ENCODE measurements at places on chromosomes 12 and 14.

- no peak for DNase-seq
These were observed 176.0 kb upstream of the PLEKHA5 start for GRCh38 chr12:18953505-18953904.

GRCh38 chr12:62103748-62104147 lies 156.5 kb upstream of the USP15 start:
- DNase-seq, result no peak

GRCh38 chr12:62371661-62372060 lies 95.0 kb upstream of the MON2 start:
- no peak for DNase-seq

- DNase-seq, result no peak
These were observed 22.0 kb upstream of the ULK1 start for GRCh38 chr12:131872154-131873051.

- peak; percentile 5 for DNase-seq
These were observed at the start of gene COL2A1 for GRCh38 chr12:48004053-48004941. TSS of gene COL2A1 (minus strand) at chr12:48004476. CDS start at chr12:48004321, 155 bp downstream.

DNA sequence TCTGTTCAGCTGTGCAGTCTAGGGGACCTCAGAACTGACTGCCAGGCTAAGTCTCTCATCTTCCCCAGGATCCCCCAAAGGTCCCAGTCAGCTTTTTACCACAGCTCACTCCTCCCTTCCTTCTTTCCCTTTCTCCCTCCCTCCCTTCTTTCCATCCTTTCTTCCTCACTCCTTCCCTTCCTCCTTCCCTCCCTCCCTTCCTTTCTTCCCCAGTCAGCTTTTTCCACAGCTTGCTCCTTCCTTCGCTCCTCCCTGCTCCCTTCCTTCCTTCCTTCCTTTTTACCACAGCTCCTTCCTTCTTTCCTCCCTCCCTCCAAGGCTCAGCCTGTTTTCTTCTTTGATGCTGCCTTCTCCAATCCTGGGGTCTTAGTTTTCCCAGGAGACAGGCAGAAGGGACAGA lies 39.2 kb downstream of the ATG14 start:
- no peak for DNase-seq

- no peak for DNase-seq
These were observed 1.1 kb downstream of the IFNG start for GRCh38 chr12:68158432-68158831.

- no peak for DNase-seq
These were observed 44.4 kb downstream of the NTF3 start for GRCh38 chr12:5476356-5476755.

GRCh38 chr14:32682214-32682613 lies 256.5 kb upstream of the NPAS3 start:
- no peak for DNase-seq

- no peak for DNase-seq
These were observed 36.2 kb downstream of the DLK1 start for GRCh38 chr14:100762901-100763300.

GRCh38 chr14:100472094-100472455 lies 115.1 kb downstream of the BEGAIN start:
- no peak for DNase-seq

DNA sequence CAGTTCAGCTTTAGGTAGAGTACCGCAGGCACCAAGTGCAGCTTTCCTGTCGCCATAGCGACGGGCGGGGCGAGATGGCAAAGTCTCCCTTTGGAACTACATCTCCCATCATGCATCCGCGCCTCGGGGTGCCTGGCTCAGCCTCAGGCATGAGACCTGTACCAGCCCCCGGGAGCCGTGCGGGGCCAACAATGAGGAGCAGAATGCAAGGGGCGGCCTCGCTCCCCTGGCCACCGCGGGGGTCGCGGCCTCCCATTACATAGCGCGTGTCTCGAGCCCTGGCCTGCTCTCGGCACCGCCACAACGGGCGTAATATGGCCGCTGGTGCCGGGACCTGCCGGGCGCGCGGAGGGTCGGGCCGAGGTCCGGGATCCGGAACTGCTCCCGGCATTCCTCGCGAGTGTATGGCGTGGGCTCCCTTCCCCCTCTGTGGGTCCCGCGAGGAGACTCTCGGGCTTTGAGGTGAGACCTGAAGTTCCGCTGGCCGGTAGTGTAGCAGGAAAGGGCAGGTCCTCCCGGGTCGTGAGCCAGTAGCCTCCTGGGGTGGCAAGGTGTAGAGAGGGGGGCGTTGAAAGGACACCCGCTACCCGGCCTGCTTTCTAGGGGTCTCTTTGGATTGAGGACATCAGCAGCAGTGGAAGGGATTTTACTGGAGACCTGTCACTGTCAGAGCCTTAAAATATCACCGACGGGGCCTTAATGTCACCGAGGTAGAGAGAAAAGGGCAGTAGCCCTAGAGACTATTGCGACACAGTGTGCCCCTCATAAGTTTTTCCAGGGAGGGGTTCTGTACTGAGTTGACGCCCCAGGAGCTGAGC lies at the start of gene THTPA:
Gene THTPA (plus strand): TSS at position 390 of the 818 bp plus-strand sequence. CDS start 487 bp downstream, outside the sequence.
- DNase-seq, result peak; percentile 94

DNA sequence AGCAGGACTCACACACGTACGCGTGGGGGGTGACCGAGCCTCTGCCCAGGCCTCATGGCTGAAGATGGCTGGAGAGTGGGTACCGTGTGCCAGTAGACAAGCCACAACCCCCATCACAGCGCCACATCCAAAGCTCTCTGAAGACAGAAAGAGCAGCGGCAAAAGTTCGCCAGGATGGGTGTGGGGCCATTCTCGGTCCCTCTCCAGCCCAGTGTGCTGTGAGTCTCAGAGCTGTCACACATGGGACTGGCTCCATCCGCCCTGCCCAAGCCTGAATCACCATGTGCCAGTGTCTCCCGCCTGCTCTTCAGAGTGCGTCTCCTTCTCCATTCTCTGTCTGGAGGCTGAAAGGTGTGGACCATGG lies 5.7 kb downstream of the TMEM179 start:
- no peak for DNase-seq
